ENCODE measurements at places on chromosomes 2 and 18.

DNA sequence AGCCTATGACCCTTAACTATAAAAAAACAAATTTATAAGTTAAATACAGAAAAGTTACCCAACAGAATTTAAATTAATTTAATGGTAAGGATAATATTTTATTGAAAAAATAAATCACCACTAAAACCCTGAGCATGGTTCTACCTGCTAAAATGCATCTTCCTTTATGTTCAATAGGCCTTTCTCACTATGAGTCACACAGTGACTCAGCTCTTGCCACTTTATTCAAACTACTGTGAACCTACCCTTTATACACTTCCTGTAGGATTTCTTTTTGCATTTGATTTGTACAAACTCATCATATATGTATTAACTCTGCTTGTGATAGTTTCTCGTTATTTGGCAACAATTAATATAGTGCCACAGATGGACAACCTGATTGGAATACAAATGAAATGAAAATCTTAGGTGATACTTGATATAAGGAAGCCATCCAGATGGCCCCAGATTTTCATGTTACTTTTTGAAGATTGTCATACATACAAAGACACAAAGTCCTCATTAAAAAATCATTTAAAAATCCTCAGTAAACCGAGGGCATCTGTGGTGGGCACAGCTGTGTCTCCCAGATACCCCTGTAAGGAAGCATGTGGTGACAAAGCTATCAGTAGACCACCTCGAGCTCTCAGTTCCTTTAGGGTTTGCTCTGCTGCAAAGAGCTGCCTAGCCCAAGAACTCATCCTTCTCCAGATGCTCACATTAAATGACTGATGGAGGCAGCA, 55.2 kb upstream of the COBLL1 start:
- no peak for DNase-seq

GRCh38 chr2:60118061-60118460, 435.4 kb downstream of the BCL11A start:
- no peak for DNase-seq

- DNase-seq = no peak
Observed at GRCh38 chr2:98737848-98738247, 6.9 kb upstream of the MGAT4A start.

DNA sequence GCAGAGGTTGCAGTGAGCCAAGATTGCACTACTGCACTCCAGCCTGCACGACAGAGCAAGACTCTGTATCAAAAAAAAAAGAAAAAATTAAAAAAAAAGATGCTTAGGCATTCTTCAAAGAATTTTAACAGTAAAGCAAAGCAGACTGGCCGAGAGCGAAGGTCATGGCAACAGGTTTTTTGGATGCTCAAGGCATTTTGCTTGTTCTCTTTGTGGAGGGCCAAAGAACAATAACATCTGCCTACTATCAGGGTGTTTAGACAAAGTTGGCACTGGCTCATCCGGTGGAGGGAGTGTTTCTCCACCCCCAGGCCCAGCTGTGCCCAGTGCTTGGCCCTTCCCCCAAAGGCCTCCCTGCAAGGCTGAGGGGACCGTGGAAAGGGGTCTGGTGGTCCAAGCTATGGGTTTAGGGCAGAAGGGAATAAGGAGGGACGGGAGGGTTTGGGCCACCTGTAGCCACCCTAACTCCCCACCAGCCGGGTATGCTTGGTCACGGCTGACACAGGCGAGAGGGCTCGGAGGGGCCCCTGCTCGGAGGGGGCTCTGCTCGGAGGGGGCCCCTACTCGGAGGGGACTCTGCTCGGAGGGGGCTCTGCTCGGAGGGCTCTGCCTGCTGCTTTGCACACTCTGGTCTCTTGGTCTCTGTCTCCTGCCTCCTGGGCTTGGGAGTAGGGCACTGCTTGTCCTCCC, 26.7 kb upstream of the ALLC start:
- DNase-seq = no peak

- no peak for DNase-seq
Observed at GRCh38 chr2:12455661-12456060, 261.1 kb upstream of the TRIB2 start.

- DNase-seq = no peak
Observed at GRCh38 chr2:218285604-218286003, 6.7 kb downstream of the TMBIM1 start.

DNA sequence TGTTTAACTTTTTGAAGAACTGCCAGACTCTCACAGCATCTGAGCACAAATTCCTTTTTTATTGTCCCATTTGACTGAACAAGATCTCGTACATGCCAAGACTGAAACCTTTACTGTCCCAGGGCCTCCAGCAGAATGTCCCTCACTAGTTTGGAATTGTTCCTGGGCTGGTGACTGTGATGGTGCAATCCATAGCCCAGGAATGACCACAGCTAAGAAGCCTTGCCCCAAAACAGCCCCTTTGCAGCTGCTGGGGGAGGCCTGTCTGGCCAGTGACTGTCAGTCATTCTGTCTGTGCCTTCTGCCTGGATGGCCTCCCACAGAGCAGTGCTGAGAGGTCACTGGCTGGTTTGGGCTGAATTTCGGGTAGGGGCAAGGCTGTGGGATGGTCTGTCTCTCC, 184.5 kb upstream of the MSH6 start:
- no peak for DNase-seq

- DNase-seq = no peak
Observed at GRCh38 chr2:1431886-1432400, 18.7 kb downstream of the TPO start.

DNA sequence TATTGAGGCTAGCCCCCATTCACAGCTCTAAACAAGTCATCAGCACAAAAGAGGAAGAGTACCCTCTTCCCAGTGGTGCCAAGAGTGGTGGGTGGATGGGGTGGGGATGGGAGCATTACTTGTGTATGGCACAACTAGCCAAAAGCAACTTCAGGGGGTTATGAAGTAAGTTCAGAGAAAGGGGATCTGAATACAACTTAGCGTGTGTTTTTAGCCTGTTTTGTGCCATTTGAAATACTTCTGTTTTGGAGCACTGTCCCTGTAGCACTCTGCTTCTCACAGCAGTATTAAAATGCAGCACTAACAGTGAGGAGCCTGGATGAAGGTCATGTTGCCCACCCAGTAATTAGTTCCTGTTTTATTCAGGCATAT, 113.5 kb downstream of the CRIM1 start:
- no peak for DNase-seq

DNA sequence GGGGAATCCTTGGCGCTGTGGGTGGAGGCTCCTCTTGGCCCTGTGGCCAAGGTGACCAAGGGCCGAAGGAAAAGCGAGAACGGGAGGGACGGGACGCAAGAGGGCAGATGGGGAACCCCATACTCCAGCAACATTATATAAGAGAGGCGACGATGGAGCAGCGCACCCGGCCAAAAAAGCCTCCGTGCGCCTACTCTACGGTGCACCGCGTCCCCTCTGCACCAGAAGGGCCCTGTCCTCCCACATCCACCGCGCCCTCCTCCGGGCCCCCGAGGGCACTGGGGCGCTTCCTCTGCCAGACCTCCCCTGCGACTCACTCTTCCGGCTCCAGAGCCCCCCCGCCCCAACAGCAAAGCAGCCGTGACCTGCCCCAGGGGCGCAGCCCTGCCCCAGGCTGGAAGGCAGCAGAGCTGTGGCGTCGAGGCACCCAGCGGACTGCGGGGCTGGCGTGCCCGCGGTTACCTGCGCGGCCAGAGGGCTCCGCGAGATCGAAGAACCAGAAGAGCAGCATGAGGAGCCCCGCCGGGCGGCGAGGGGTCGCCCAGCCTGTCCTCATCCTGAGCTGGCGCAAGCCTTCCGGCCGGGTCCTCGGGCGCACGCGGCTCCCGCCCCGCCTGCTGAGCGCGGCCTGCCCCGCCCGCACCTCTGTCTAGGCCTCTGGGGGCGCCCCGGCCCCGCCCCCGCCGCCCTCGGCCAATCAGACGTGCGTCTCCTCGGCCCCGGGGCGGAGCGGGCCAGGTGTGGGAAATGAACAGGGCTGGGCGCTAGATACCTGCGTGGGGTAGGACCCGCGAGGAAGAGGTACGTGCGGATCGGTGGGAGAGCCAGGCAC, 106.3 kb upstream of the CD302 start:
- DNase-seq = peak; percentile 86

DNA sequence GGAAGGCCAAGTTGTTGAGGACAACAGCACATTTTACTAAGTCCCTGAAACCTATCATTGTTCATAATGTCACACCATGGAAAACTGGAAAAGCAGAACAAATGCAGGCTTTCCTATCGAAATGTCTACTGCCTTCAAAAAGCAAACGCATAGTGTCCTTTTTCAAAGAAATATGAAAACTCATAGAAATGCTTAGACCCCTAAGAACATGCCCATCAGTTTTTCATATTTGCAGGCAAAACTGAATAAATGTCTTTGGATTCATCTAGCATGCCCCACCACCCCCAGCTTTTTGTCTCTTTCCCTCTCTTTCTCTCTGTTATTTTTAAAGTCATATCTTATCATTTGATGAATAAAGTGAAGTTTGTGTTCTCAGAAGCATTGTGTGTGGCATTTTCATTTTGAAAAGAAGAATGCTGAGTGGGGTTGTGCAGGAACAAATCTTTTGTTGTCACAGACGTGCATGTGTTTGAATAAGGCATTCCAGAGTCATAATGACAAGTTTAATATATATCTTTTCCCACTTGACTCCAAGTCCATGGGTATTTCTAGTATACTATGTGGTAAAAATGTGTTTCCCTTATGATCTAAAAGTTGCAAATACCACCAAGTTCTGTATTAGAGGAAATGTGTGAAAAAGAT, 2180.0 kb upstream of the PIK3C3 start:
- no peak for DNase-seq

GRCh38 chr2:76866464-76866863, 655.7 kb downstream of the LRRTM4 start:
- DNase-seq = no peak

DNA sequence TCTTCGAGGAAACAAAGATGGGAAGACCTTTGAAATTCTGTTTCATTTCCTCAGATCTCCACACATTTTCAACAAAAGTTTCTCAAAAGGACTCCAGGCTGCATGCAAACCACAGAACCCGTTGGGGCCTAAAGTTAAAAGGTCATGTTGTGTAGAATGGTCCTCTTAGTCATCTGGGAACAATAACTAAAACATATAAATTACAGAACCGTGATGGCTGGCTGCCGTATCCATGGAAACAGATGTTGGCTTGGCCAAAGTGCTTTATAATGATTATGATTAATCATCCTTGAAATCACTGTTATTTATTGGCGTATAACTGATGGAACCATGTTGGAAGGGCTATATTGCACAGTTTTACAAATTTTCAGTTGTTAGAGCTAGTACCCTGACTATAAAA, 182.8 kb upstream of the CRIM1 start:
- DNase-seq = no peak

- peak; percentile 25 for DNase-seq
Observed at GRCh38 chr2:197705912-197706838, 1.0 kb downstream of the MARS2 start.

DNA sequence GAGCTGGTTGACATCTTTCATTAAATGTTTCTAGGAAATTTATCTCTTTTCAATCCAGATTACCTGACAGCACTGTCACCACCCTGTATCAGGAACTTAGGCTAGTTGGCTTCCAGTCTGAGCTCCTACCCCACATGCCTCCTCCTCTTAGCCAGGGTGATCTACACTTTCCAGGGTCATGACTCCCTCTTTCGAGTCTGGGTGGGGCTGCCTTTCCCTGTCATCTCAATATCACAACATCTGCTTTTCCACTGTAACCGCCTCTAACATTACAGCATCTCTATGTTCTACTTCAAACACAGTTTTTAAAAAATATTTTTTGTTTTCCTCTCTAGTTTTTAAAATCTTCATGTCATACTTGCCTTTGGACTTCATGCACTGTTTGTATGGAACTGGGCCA, 129.2 kb downstream of the RBMS1 start:
- DNase-seq = no peak

- DNase-seq = no peak
Observed at GRCh38 chr2:190344276-190344827, 963 bp downstream of the INPP1 start.

DNA sequence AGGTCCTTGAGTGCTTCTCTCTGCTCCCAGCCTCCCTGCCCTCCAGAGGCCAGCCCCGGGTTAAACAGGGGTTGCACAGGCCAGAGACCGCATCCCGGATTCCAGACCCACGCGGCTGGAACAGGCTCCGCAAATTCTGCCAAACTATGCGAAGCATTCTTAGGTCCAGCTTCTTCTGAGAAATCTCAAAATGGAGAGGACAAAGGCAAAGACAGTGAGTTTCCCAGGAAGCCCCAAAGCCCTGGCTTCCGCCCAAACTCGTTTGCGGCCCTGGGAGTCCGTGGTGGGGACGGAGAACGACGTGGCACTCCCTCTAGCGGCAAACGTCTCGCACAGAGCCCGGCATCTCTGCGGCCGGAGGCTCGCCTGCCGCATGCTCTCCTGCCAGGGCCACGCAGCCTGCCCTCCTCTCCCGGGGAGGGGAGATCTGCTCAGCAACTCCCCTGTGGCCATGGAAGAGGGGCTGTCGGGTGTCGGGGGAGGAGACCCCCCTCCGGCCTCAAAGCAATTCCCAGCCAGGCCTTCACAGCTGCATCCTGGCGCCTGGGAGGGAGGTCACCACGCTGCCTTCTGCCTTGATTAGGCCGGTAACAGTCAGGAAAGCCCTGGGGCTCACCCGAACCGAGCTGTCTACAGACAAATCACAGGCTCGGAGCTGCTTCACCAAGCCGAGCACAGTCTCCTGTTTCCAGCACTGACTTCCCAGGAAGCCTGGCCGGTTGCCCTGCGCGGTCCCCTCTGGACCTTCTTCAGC, 33.4 kb upstream of the KLHL29 start:
- peak; percentile 53 for DNase-seq

- no peak for DNase-seq
Observed at GRCh38 chr2:11532416-11533055, 1.3 kb upstream of the GREB1 start.

DNA sequence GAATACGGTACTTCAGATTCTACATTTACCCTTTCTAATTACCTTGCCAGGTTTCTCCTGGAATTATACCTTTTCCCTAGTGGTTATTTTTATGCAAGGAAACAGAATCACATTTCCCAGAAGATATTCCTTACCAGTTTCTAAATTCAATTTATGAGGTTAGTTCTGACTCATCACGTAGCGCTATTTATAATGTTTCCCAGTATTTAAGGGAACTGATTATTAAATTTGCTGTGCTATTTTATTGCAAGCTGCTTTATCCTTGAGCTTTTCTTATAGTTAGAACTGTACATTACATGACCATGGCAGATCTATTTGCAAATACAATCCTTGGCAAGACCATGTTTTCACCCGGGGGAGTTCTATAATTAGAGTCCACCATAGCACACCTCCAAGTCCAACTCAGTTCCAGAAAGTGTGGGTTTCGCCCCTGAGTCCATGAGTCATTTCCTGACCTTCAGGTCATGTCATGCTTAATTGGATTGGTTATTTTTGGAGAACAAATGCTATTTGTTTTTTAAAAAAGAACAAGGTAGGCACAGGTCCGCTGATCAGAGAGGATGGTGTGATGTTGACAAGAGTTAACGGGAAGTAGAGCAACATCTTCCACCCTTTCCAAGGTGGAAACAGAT, 126.6 kb downstream of the ZNF532 start:
- no peak for DNase-seq

DNA sequence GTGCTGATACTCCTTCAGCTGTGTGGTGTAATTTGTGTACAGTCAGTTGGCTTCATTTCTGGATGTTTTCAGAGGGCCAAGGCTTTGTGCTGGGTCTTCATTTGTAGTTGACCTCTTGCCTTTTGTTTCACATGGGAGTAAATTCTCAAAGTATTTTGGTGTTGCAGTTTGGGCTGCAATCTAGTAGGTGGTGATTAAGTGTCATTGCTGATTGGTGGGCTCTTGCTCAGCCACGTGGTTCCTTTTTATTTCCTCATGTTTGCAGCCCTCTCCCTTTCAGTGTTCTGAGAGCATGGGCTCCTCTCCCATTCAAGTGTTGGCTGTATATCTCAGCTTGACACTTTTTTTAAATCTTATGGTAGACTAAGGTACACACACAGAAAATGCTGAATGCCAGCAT, 96.8 kb downstream of the SNTG2 start:
- DNase-seq = peak; percentile 66
